ENCODE measurements at places on chromosomes 5 and 9.

DNA sequence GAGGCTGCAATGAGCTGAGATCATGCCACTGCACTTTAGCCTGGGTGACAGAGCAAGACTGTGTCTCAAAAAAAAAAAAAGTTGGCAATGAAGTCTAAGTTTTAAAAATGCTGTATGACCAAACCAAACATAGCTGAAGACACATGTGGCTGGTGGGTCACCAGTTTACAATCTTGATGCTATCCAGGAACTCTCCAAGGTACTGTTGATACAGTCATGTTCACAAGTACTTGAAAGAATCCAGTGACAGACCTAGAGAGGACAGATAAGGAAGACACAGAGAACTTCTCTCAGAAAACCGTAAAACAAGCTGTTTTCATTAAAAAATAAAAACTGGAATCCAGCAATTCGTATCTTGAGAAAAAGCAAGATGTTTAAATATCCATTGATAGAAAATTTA, 95.7 kb downstream of the ACTBL2 start:
- DNase-seq, result no peak

- no peak for DNase-seq
Observed at GRCh38 chr5:105947461-105947860, 1723.3 kb downstream of the EFNA5 start.

DNA sequence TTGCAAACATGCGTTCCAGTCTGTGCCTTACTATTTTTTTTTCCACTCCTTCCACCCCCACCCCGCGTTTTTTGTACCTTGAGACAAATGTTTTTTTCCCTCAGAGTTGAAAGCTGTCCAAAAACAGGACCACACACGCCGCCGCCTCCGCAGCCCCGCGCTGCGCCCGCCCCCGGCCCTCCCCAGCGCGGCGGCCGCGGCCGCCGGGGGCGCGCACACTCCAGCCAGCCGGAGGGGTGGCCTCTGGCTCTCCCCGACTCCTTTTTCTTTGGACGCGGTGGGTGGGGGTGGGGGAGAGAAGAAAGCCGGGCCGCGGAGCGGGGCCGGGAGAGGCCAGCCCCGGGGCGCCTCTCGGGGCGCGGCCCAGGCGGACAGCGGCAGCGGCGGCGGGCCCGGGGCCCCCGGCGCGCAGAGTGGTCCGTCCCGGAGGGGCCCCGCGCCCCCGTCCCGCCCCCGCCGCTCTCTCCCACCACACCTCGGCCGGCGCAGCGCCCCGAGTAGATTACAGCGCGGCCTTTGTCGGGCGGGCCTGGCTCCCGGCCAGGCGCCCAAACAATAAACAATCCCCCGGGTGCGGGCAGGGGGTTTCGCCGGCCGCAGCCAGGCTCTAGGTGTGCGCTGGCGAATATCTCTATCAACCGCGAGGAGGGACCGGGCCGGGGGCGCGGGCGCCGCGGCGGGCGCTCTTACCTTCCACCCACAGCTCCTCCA, 10.9 kb downstream of the PTCH1 start:
- DNase-seq, result peak; percentile 54

DNA sequence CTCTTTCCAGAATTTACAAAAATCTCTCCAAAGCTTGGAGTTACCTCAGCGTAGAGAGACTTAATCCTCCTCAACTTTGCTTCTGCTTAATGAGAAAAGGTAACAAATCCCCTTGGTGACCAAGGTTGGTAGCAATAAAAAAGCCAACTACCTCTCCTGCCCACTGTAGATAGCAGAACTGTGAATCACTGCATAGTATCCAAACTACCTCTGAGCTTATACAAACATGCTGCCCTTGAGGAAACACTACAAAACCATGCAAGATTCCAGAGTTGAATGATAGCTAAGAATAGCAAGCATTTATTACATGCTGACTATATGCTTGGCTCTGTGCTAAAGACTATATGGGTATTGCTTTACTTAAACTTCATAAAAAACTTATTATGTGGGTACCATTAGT, 2.8 kb upstream of the ADAMTS12 start:
- no peak for DNase-seq

- no peak for DNase-seq
Observed at GRCh38 chr9:125845271-125845808, 98.2 kb downstream of the PBX3 start.

DNA sequence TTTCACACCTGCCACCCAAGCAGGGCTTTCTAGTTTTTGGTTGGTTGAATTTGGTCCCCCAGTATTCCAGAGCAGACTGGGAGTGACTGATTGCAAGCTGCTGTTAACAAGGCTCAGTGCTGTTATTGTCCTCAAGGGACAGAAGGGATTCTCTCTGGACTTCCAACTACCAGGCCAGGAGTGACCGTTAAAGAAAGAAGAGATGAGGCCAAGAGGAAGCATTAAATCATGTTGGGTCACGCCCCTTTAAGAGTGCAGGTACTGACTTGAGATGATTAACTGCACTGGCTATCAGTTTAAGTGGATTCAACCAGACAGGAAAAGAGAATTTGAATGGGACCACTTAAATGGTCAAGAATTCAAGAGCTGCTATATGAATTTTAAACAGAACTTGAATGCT, 220.8 kb upstream of the PCSK5 start:
- DNase-seq, result no peak

- DNase-seq, result no peak
Observed at GRCh38 chr5:124162767-124163532, 583.5 kb downstream of the ZNF608 start.

- no peak for DNase-seq
Observed at GRCh38 chr5:81838307-81838906, 87.5 kb upstream of the SSBP2 start.

- DNase-seq, result no peak
Observed at GRCh38 chr5:51986733-51987132, 603.5 kb downstream of the ISL1 start.

DNA sequence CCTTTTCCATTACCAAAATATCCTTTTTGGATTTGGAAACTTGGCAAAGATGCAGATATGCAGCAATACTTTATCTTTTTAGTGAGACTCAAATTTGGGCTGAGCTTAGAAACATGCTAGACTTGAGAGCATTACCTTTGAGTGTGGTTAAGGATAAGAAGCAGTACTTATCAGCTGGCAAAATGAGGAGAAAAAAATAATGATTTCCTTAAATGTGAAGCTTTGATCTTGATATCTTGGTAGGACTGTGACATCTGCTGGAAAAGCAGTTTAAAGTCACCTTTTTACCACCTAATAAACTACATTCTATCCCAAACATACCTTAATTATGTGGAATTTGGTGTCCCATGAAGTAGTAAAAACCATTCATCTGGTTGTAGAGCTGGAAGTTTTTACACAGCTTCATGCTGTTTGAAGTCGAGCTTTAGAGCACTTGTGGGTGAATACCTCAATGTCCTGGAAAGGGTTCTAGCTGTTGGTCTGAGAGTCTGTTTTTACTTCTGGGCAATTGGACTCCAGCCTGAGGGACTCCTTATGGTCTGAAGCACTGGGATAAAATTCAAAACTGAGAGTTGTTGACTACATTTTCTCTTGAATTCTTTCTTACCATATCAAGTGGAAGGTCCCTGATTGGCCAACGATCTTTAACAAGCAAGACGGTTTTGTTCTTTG, 53.4 kb downstream of the LRRC70 start:
- no peak for DNase-seq

GRCh38 chr5:4191041-4191440, 595.4 kb downstream of the IRX1 start:
- no peak for DNase-seq

- no peak for DNase-seq
Observed at GRCh38 chr9:85040146-85040545, 370.6 kb downstream of the NTRK2 start.

GRCh38 chr5:176648474-176649194, 1.4 kb downstream of the TSPAN17 start:
- no peak for DNase-seq

DNA sequence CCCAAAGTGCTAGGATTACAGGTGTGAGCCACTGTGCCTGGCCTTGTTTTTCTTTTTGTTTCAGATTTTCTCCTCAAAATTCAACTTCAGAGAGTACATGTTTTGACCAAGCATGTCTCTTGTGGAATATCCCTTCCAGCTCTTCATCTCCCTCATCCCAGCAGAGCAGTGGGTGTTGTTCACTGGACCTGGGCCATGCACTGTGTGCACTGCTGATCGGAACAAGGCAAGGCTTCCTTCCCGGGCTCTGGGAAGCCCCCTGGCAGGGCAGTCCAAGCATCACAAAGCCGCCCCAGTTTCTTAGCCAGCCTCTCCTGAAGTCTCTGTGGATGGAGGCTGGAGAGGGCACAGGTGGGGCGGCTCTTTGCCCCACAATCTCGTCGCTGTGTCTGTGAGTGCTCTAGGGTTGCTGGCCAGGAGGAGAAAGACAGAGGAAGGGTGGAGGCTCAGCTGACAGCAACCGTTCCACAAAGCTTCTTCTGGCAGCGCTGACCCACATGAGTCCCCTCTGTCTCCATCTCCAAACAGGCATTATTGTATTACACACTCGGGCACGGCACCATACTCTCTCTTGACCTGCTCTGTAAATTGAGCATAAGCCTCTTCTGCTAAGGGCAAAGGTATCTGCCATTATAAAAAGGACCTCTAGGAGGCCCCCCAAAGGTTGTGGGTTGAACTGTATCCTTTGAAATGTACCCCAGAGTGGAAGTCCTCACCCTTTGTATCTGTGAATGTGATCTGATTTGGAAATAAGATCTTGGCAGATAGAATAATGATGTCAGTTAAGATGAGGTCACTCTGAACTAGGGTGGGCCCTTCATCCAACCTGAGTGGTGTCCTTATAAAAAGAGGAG, 89.6 kb downstream of the TARS1 start:
- no peak for DNase-seq

DNA sequence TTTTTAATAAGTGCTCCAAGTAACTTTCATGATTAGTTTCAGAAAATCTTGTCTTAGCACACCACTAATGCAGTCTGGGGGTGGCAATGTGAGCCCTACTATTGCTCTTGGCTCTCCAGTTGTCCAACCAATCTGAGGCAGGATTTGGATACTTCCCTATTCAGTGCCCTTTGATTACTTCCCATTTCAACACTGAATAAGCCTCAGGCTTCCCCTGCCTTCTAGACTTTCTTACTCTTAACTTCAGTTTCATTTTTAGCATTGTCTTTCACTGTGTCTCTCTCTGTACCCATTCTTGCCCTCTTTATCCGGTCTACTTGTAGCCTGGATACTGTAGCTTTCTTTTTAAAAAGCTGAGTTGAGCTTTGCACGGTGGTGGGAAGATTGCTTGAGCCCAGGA, 186.1 kb downstream of the C9orf152 start:
- no peak for DNase-seq

DNA sequence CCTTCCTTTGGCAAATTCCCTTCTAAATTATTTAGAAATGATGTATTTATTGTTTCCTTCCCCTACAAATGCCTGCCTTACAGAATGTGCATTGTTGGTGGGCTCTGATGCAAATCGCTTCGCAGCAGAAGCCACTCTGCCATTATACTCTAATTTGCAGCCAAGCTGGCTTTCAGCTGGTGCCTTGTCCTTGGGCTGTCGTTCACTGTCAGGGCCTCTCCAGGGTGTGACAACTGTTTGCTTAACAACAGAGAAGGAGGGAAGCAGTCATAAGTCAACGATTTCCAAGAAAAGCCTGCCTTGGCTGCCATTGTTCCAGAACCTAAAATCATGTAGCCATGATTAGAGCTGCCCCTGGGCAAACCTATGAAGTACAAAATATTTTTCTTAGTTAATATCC, 260.1 kb upstream of the RGMB start:
- DNase-seq, result no peak

DNA sequence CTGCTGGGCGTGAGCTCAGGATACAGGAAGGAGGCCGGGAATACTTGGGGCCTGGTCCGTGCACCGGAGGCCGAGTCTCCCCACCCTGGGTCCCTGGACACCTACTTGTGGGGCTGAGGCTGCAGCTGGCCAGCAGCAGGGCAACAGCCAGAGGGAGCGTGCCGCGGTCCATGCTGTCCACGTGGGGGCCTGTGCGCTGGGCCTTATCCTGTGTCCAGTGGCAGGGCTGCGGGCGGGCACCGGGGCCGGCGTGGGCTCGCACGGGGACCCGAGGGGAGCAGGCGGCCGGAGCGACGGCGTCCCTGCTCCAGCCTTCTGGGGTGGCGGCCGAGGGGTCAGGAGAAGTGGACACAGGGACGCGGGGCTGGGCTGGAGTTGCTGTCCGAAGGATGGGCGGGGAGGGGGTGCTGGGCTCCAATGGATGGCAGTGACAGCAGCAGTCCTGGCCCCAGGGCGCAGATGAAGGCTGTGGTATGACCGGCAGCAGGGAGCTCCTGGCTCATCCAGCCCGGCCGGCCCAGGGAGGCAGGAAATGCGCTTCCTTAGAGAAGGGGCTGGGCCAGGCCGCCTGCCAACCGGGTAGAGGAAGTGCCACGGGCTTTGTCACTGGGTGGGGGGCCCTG, at the start of gene ENG:
Gene ENG (minus strand): TSS at position 475 of the 623 bp plus-strand sequence. CDS start 303 bp downstream, at position 172.
- peak; percentile 66 for DNase-seq

DNA sequence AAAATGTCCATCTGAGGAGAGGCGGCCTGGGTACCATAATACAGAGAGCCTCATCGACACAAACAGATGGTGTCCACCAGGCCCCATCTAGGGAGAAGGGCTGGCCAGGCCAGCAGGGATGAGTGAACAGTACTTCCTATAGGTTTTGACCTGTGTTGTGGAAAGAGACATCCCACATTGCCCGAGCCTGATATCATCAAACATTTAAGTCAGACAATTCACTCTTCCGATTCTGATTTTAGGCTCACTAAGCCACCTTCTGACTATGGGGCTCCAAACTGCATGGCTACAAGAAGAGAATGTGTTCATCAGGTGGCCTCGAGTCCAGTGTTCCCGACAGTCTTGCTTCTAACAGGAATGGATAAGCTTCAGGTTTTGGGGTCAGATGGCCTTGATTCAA, 38.9 kb downstream of the SLC22A5 start:
- no peak for DNase-seq

DNA sequence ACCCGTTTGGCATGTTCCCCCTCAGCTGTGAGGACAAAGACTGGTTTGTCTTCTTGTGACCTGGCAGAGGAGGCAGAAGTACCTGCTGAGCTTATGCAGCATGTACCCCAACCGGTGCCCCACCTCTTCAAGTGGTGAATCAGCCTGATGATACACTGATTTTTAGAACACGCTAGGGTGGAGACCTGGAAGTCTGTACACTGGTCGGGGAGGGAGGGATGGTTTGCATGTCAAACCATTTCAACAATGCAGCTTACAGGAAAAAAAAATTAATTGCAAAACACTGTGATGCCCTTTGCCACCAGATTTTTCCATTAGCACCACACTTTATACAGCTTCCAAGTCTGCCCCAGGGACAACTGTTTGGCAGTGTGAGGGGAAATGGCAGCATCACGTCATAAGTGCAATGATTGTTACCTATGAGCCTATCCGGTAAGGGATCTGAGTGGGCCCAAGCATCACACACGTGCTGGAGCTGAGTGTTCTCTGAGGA, 155.1 kb upstream of the DMRT1 start:
- DNase-seq, result no peak

GRCh38 chr5:355379-355935, 33.9 kb downstream of the AHRR start:
- DNase-seq, result no peak

All from tibial nerve (tissue), 4 donors.